K562 (cell line): ENCODE measurements at places on chromosomes 12 and 14. TPM values are rescaled to one million over a fixed set of nuclear protein-coding genes. Genes with fewer than 3 reads are reported as not detected.

DNA sequence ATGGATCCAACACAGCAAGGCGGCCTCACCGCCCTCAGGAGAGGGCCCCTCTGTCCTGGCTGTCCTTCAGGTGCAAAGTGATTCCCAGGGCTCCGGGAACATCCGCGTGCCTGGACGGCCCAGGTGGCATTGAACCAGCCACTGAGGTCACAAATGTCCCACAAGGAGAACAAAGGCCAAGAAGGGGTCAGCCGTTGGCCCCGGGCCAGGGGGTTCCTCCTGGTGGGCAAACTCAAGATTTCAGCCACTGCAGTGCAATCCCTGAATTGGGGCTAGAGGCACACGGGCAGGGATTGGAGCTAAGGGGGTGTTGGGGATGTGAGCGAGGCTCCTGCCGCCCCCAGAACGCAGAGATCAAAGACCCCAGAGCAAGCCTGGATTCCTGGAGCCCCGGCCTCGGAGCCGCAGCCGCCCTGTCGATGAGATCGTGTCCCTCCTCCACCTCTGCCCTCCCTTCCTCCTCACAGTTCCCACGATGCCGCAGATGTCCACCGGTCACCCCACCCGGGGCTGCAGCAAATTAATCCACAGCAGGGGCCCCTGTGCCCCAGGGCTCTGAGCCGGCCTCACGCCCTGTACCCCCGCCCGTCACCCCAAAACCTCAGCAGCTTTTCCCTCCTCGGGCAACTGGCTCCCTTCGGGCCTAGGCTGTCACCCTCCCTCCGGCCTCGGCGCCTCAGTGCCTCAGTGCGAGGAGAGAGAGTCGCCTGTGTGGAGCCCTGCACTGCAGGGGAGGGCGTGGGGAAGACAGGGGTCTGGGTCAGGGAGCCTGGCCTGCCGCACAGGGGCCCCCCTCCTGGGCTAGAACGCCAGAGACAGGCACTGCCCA, 56.7 kb upstream of the GALNT9 start:
- no peak for DNase-seq

DNA sequence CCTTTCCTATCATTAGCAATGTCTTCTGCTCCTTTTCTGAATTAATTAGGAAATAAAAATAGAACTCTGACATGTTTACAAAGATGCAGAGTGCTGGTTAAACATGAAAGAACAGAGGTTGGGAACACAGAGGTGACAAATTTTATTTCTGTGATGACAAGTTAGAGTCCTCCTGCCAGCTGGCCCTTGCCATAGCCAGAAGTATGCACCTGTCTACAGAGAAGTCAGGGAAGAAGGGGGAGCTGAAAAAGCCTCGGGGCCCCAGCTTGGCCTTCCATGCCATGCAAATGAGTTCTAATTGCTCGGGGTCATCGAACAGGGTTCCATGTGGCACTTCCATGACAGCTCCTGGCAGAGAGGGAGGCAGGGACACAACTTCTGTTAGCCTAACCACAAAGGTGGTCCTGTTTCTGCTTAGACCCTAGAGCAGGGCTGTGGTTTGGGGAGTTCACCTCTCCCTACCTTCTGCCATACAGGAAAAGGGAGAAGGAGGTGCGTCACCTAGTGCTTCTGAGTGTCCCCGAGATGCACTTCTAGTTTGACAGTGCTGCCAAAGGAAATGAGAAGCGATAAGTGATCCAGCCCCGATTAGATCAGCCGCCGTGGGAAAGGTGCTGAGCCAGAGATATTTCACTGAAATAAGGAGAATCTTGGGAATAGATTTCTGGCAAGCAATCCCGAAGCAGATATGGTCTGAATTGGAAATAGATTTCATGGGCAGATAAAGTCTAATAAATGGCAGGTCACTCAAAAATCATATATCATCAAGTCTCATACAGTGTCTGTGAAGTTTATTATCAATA, 155.8 kb upstream of the FOXN3 start:
- DNase-seq: no peak

The TRPV4 gene
- total RNA-seq: not detected in 2 replicates

GRCh38 chr12:132279930-132280329, 49.5 kb downstream of the GALNT9 start:
- no peak for DNase-seq

The GLIPR1 gene
- 0.98 and 1.2 TPM in 2 replicates for total RNA-seq

- no peak for DNase-seq
Observed at GRCh38 chr12:54603872-54604271, 15.4 kb upstream of the PPP1R1A start.

- no peak for DNase-seq
Observed at GRCh38 chr12:20369305-20370013, 1.1 kb downstream of the PDE3A start.

DNA sequence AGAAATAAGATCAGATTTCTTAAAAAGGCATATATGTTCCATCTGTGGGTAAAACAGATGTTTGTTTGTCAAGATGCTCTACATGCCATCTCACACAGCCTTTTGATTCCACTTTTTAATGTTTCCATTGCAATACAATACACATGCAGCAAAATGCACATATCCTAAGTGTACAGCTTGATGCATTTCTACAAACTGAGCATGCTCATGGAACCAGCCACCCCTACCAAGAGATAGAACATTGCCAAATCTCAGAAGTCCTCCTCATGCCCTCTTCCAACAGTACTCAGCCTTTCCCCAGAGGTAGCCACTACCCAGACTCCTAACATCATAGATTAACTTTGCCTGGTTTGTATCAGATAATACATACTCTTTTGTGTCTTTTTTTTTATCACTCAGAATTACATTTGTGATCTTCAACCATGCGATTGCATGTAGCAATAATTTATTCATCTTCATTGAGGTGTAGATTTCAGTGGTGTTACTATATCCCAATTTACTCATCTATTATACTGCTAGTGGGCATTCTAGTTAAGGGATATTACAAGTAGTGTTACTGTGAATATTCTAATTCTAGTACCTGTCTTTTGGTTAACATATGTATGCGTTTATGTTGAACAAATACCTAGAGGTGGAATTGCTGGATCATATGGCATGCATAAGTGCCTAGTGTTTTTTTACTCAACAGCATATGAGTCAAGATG, 3.3 kb downstream of the GPR65 start:
- DNase-seq: no peak

DNA sequence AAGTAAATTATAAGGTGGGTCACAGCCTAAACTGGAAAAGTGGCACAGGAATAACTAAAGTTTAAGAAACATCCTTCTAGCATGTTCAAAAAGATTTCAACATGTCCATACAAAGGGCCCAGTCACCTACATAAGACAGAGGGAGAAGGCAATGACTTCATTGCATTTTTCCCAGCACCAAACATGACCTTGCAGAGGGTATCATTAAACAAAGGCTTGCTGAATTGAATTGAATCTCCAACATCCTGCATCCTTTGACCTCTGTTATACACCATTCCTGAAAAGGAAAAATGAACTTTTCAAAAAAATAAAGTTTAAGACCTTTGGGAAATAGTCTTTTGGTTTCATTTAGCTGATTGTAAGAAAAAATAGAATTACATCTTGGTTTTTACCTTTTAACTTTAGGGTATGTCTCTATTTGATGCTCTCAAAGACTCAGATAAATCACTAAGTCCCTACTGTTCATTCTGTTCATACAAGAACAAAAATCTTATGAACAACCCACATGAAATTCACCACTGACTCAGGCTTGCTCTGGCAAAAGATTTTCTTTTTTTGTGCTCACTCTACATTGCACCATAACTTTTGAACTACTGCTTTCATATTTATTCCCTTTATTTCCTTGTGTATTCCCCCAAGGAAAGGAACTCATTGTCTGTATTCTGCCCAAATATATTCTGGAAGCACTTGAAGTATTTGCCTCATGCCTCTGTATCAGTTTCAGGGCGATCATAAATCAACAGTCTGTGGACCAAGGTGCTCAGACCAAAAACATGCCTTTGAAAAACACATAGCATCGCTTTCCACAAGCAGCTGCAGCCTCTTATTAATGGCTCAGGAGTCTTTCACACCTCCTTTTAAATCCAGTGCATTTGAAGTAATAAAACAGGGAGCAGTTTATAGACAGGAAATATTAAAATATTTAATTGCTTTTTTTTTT, 121.7 kb downstream of the DUSP6 start:
- no peak for DNase-seq

The EXOC3L4 gene
- total RNA-seq: 5.4 and 6.7 TPM in 2 replicates

DNA sequence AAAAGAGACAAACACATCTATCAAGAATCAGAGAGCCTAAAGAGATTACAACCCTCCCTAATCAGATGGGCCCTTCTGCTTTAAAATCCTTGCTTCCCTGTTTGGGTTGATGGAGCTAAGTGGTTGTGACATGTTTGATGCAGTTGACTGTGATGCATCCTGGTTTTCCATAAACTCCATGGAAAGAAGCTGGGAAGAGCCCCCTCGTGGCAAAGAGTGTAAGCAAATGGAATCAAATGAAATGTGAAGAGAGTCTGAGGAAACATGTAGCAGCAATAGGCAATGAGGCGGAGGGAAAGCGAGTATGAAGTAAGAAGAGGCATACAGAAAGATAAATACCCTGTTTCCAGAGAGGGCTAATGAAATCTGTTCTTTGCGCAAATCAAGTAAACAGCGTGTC, 70.4 kb upstream of the SLCO1C1 start:
- no peak for DNase-seq
